ENCODE measurements at places on chromosomes 12 and 14.

DNA sequence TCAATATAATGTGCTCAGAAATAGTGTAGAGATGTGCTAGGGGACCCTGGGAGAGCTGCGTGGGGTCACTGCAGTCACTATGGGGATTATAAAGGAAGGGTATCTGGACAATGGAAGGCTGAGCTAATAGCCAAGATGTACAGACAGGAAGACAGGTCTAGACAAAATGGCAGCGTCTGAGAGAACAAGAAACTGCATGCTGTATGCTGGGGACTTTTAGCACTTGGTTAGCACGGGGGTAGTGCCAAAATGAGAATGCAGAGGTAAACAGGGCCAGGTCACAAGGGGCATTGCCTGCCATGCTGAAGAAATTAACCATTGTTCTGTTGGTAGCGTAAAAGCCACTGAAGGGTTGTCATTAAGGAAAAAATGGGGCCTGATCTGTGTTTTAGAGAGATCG lies 308.2 kb downstream of the EMP1 start:
- DNase-seq = no peak

GRCh38 chr12:19546027-19546426 lies 106.7 kb downstream of the AEBP2 start:
- DNase-seq = peak; percentile 29

DNA sequence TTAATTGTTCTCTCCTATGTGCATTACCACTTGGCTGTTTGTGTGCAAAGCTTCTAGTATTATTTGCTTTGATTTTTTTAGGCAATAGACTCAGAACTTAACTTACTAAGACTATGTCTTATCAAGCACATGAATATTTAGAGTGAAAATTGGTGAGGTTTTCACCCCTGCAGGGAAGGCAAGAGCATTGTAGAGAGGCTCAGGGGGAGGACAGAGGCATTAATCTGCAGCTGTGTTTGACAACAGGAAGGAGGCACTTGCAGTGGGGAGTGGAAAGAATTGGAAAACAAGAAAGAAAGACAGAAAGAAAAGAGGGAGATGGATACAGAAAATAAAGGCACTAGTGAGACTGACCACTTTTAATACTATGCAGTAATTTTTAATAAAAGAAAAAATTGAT lies 431.6 kb downstream of the PDZRN4 start:
- DNase-seq = no peak

GRCh38 chr14:31261859-31262731 lies 54.5 kb upstream of the HECTD1 start:
- peak; percentile 73 for DNase-seq

DNA sequence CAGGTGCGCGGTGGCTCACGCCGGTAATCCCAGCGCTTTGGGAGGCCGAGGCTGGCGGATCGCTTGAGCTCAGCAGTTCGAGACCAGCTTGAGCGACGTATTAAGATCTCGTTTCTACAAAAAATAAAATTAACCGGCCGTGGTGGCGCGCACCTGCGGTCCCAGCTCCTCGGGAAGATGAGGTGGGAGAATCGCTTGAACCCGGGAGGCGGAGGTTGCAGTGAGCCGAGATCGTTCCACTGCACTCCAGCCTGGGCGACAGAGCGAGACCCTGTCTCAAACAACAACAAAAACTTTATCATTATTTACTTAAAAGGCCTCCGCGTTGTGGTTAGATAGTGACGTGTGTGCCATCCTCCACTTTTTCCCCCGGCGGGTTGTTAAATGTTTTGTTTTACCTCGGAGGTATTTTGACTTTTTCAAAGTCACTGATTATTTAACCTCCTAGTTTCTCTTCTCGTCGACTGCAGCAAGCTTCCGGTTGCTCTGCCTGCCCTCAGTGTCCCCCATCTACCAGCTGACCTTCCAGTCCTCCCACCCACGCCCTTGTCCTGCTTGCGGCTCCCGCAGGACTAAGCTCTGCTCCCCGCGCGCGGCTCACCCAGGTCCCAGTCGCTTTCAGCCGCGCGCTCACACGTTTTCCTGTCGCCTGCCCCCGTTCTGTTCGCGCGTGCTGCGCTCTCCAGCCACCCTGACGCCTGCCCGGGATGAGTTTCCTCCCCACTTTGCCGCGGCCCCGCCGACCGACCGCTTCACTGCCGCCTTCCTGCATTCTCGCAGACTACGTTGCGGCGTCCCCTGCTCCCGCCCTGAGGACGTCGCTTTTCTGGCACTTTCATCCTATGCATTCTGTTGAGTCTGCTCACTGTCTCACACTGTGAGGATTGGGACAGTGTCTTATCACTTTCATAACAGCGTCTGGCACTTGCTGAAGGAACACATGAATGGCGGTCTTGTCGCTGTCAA lies 1.2 kb upstream of the SCAF11 start:
- peak; percentile 60 for DNase-seq

- DNase-seq = no peak
Observed at GRCh38 chr12:34214011-34214410, 191.7 kb downstream of the ALG10 start.

DNA sequence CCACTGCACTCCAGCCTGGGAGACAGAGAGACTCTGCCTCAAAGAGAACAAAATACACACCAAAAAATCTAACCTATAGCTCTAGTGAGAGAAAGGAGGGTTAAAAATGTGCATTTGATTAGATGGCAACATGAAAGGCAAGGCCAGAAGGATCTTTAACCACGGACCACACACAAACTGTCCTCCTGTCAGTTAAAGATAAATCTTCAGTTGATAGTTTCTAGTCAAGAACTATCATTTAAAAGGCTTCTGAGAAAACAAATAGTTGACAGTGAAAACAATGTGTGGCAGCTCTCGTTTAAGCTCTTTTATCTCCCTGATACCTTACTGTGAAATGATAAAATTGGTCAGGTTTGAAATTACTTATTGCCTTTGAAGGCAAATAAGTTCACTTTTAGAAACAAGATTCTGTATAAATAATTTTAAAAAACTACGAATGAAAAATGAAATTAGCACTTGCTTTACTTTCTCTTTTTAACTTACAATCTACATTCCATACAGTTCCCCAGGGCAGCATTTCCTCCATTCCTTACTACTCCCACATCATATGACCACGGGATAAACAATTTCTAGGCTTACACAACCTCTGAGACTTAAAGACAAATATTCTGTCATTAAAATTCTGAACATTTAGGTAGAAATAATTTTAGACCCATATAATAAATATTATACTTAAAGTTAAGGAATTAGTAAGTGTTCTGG lies 71.4 kb upstream of the GNPNAT1 start:
- peak; percentile 85 for DNase-seq

- DNase-seq = no peak
Observed at GRCh38 chr12:55721601-55722213, 1.5 kb downstream of the RDH5 start.

GRCh38 chr12:88371416-88372183 lies 208.7 kb downstream of the KITLG start:
- peak; percentile 85 for DNase-seq

DNA sequence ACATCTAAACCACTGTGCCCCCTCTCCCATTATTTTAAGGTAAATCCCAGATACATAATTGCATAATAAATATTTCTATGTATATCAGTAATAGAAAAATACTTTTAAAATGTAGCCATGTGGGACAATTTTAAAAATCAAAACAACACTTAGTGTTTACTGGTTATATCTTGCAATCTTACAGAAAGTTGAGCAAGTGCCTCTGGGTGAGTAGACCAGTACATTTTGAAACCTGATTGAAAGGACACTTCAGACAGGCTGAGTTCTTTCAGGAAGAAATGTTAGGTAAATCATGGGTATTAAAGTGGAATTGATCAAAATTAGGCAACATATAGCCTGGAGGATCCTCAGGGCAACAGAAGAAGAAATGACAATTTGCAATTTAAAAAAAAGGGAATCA lies 7.2 kb downstream of the SLC38A4 start:
- DNase-seq = no peak

- peak; percentile 76 for DNase-seq
Observed at GRCh38 chr14:55850825-55851241, 267.4 kb upstream of the PELI2 start.

DNA sequence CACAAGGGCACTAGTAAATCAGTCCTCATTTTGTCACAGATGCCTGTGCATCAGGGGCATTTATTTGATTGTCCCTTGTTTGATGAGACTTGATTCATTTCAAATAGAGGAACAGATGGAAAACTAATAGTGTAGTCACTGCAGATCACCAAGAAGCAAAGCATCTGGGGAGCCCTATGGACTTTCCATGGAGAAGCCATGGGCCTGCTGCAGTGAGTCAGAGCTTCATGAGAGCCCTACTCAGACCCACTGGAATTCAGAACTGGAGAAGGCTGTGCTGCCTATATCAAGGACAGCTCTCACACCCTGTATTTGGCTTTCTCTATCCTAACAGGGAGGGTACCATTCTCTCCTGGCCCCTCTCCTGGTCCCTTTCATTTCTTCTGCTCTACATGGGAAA lies 126.2 kb downstream of the GRIP1 start:
- no peak for DNase-seq

- no peak for DNase-seq
Observed at GRCh38 chr12:6542209-6543009, 8.1 kb downstream of the GAPDH start.

All from fibroblast of lung (primary cell).